HCEC 1CT (cell line): ENCODE measurements at places on chromosomes 5 and 9.

DNA sequence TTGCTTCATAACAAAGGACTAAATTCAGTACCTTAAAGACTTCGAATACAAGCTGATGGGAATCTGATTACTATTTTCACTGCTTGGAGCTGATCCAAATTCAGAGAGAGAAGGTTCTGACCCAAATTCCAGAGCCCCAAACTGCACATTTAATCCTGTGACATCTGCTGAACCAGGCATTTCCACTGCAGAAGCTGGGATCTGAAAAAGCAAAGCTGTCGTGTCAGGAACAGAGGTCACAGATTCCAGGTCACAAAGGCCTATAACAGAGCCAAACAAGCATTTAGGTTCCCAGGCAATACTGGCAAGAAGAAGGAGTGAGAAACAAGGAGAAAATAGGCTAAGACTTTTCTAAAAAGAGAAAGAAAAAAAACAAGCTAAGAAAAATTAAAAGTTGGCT is 105.3 kb downstream of the UBAP2 start:
- DNase-seq, result no peak

DNA sequence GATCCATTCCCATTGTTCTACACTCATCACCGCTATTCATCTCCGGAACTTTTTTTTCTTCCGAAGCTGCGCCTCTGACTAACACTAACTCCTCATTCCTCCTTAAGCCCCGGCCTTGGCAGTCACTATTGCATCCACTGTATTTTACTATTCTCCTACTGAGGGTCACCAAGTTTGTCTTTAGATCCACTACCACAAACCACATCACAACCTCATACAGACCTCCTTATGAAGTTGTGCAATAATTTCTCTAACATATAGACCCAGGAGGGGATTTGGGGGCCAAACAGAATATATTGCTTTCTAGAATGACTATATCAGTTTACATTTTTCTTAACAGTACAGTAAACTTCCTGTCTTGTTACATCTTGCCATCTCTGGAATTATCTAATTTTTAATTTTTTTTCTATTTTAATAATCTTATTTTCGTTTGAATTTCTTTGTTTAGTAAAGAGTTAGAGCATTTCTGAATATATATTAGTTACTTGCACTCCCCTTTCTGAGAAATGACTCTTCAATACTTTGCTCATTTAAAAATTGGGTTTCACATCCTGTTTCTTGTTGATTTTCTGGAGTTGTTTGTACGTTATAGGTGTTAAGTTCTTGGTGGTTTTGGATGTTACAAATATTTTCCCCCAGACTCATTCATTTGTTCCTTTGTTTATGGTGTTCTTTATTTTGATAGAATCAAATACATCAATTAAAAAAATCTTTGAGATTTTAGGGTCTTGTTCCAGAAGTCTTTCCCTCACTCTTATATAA is 37.1 kb downstream of the DMRT2 start:
- DNase-seq, result no peak

GRCh38 chr5:36948041-36948440 is 71.5 kb downstream of the NIPBL start:
- peak; percentile 48 for DNase-seq

DNA sequence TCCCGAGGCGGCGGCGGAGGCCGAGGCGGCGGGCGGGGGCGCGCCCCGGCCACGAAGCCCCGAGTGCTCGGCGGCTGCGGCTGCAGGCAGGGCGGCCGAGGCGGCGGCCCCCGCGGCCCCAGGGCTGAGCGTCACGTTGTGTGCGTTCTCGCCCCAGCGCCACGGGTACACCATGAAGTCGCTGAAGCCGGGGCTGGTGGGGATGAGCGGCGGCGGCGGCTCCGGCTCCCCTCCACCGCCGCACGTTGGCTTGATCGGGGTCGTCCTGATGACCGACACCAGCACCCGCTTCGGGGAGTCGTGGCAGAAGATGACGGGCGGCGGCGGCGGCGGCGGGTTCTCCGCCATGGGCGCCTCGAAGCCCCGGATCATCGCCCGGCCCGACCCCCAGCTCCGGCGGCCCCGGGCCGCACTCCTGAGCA is 498 bp downstream of the ZNF367 start:
- DNase-seq, result peak; percentile 7

DNA sequence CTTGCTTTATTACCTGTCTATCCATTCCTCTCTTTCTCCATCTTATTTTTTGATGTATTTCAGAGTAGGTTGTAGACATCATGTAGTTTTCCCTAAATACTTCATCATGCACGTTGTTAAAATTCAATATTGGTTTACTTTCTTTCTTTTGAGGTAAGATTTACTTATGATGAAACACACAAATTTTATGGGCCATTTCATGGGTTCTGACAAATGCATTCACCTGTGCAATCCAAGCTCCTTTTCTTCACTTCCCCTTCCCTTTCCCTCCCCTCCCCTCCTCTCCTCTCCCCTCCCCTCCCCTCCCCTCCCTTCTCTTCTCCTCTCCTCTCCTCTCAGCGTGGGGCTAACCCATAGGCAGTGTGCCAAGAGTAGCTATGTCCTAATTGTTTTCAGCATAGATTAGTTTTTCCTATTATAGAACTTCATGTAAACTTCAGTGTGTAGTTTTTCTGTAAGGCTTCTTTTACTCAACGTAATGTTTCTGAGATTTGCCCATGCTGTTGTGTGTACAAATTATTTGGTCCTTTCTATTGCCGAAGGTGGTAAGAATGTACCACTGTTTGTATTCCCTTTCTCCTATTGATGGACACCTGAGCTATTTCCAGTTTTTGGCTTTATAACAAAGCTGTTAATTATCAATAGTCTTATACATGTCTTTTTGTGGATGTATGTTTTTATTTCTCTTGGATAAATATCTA is 92.9 kb upstream of the CLINT1 start:
- DNase-seq, result no peak

- DNase-seq, result no peak
Measured at GRCh38 chr9:7328453-7328852, 471.1 kb downstream of the DMAC1 start.

DNA sequence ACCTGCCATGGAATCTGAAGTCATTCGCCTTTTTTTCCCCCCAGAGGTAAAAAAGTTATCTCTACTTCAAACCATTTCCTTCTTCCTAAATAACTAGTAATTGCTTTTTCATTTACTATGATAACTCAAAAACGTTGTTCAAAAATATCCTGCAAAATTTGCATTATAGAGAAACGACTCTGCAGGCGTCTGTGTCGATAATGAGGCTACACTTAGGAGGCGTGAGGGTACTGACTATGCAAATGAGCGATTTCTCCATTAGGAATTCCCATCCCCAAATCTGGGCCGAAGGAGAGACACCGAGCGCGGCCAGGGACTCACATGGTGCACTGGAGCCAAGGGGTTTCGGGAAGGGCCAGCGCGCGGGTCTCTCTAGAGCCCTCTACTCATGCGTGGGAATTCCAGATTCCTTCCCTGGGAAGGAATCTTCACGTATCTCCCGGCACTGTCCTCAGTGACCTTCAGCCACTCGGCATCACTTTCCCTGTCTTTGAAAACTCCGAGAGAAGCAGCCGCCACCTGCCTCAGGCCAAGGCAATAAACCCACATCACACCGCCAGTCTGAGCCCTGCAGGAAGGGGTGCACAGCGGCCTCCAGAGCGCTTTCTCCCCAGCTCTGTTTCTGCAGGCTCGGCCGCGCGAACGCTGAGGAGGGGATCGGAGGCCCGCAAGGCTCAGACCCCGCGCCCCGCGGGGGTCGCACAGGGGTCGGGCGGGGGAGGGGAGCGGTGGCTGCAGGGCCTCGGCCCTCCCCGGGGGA is 718 bp upstream of the DENND4C start:
- peak; percentile 63 for DNase-seq

DNA sequence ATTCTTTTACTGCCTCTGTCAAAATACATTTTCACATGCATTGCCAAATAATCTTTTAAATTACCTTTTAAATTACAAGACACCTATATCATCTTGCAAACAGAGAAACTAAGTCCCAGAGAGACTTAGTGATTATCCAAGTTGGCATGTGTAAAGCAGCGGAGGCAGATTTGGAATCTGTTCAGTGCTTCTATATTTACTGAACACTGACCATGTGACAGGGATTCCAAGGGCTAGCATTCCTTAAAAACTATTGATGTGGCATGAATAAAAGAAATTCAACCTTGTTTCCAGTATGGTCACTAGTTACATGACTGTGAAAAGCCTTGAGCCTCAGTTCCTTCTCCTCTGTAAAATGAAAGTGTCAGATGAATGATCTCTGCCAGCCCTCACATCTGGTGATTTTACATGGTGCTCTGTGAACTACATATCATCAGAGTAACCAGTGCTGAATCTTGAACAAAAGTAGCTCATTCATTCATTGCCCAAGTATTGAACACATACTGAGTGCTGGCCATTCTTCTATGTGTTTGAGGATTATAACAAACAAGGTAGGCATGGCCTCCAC is 71.9 kb upstream of the PPP1R2B start:
- no peak for DNase-seq

GRCh38 chr9:91029650-91030361 is 228.2 kb downstream of the SYK start:
- no peak for DNase-seq

DNA sequence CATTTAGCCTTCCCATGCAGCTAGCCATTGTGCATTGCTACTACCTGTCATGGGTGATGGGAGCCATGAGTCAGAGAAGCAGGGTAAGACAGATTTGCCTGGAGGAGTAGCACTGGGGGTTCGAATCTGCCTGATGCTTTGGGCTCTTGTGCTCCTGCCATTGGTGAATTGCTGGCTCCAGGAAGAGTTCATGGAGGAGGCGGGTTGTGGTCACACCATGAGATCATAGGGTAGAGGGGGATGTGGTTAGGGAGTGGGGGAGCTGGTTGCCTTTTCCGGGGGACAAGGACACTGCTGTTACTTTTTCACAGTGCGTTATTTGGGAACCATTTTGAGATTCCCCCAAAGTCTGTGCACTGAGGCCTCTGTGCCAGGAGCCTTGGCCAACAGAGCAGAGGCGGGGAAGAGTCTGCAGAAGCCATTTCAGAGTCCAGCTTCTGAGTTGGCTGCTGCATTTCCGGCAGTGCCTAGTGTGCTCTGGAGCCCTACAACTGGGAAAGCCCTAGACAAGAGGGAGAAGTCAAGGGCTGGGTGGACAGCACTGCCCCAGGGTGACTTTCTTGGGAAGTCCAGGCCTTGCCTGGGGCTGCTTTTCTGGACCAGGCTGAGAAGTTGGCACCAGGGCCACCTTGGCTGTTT is 6.2 kb downstream of the ANGPTL2 start:
- DNase-seq, result no peak

- DNase-seq, result peak; percentile 41
Measured at GRCh38 chr5:110917161-110917875, 154.2 kb upstream of the TSLP start.
